Iris pigment epithelial cell (primary cell): ENCODE measurements at places on chromosomes 1 and 21.

DNA sequence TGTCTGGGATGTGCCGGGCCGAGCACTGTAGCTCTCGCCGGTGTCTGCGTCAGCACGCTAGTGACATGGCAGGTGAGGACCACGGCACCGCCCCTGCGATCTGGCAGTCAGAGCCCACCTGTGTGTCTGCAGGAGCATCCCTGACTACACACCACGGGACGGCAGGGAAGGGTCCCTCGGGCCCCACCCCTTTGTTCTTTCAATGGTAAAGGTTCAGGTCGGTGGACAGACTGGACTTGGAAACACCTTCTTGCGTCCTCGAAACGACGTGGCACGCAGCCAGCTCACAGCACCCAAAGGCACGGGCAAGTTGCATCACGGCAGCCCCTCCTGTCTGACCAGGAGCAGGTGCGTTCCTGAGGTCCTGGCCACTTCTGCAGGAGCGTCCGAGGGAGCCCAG is 3.7 kb upstream of the SAMD11 start:
- no peak for DNase-seq

- no peak for DNase-seq
Observed at GRCh38 chr1:1432951-1433803, 2.3 kb upstream of the VWA1 start.

- no peak for DNase-seq
Observed at GRCh38 chr1:16198444-16199156, 13.9 kb downstream of the ARHGEF19 start.

DNA sequence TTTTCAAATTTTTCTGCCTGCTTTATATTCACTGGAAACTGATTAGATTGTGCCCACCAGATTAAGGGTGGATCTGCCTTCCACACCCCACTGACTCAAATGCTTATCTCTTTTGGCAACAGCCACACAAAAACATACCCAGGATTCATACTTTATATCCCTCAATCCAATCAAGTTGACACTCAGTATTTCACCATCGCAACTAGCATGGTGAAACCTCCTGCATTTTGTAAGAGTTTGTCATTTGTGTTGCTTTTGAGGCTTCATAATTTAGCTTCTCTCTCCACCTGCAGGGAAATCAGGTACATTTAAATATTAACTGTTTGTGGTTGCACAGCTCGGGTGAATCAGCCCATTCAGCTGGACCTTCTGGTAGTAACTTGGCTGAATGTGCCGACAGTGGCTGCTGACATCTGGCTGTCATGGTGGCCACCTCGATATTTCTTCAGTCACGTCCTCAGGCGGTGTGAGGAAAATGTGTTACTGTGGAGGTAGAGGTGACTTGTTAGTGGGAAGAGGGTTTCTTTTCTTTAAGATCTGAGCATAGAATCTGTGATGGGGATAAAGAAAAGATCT is 224.0 kb downstream of the PTBP2 start:
- DNase-seq: peak; percentile 12

DNA sequence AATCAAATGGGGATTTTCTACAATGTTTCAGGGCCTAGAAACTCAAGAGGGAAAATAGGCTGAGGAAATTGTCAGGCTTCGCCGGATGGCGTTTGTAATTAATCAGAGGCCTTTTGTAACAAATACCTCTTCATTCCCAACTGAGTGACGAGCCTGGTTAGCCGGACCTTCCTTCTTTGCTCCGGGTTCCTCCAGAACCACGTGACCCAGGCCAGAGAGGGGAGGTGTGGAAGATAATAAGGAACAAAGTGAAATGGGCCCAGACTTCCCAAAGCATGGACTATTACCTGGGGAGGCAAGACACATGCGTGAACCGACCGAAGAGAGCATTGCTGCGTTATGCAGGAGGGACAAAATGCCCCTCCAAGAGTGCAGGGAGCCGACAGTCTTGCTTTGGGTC is 7.5 kb upstream of the IGSF21 start:
- no peak for DNase-seq

DNA sequence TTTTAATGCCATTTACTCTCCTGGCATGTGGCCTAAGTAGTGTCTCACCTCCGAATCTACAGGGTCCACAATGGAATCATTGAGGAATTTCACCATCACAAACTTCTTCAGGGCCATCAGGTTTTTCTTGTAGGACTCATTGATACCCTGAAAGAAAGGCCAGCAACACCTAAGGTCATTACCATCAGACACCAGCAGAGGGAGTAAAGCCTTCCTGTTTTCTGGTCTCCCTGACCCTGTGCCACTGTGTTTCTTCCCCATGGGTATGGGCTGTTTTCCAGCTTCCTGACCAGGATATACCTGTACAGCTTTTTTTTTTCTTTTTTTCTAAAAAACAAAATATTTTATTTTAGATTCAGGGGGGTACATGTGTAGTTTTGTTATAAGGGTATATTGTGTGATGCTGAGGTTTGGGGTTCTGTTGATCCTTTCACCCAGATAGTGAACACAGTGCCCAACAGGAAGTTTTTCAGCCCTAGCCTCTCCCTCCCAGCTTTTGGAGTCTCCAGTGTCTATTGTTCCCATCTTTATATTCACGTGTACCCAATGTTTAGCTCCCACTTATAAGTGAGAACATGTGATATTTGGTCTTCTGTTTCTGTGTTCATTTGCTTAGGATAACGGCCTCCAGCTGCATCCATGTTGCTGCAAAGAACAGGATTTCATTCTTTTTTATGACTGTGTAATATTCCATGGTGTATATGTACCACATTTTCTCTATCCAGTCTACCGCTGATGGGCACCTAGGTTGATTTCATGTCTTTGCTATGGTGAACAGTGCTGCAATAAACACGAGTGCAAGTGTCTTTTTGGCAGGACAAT is 18.3 kb downstream of the PPT1 start:
- DNase-seq: peak; percentile 51
